Small intestine (tissue), 16 donors: ENCODE measurements at places on chromosomes 3 and 15.

DNA sequence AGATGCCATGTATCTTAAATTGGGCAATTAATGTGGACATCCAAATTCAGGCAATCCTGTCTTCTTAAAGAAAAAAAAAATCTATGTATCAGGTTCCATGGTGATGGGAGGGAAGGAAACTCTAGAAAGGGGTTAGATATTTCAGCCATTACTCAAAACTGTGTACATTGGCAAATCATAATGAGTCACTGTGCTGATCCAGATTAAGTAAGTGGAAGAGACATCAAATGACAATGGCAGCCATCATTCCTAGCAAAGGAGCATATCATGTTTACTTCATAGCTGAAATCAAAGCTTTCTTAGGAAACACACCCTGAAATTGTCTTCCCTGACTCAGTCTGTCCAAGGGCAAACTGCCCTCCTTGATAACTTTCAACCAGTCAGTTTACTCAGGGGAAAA lies 713.3 kb upstream of the GBE1 start:
- no peak overlapping the region for H3K4me3 ChIP-seq
- no peaks in the 10 kb centered on the region for H3K4me1 ChIP-seq
- no peaks in the 10 kb centered on the region for H3K36me3 ChIP-seq
- no peak overlapping the region for H3K27ac ChIP-seq

- H3K36me3 ChIP-seq = no peaks in the 10 kb centered on the region
- no peak overlapping the region for H3K4me3 ChIP-seq
- H3K4me1 ChIP-seq = peaks cover 3% of the 10 kb centered on the region
These were observed 59.4 kb upstream of the NEO1 start for GRCh38 chr15:72992841-72993252.

- no peak overlapping the region for H3K27ac ChIP-seq
- H3K4me3 ChIP-seq = no peak overlapping the region
- no peak for DNase-seq
- no peaks in the 10 kb centered on the region for H3K27me3 ChIP-seq
- no peaks in the 10 kb centered on the region for H3K36me3 ChIP-seq
These were observed 19.4 kb downstream of the MCTP2 start for GRCh38 chr15:94250801-94251200.

DNA sequence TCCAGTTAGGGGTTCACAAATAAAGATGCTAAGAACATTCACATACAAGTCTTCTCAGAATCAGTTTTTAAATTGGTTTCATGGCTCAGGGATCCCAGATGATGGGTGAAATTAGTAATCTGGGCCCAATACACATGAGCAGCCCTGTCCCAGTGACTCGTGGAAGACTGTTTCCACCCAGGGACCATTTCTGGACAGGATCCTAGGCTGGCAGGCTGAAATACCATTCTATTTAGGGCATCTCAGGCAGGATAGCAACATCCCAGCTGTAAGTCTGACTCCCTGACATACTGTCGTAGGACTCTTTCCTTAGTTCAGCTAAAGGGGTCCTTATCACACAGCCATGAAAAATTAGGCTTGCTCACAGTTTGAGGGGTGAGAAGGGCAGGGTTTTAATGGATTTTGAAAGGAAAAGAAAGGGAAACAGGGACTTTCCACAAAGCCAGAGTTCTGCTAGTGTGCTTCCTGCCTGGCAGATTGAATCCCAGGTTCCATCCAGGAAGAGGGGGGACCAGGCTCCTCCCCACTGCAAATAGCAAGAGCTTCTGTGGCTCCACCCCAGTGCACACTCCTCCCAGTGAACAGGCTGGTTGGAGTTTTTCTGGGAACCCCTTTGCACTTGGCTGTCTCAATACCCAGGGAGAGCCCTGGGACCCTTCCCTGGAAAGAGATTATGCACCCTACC lies 41.3 kb upstream of the LYZL4 start:
- no peak overlapping the region for H3K4me3 ChIP-seq
- H3K27me3 ChIP-seq = no peaks in the 10 kb centered on the region
- H3K4me1 ChIP-seq = no peaks in the 10 kb centered on the region
- H3K27ac ChIP-seq = no peak overlapping the region
- H3K36me3 ChIP-seq = no peaks in the 10 kb centered on the region

- no peak for DNase-seq
- no peak overlapping the region for H3K27ac ChIP-seq
- no peaks in the 10 kb centered on the region for H3K4me1 ChIP-seq
- no peaks in the 10 kb centered on the region for H3K27me3 ChIP-seq
These were observed 145.0 kb upstream of the GAP43 start for GRCh38 chr3:115478359-115478758.

GRCh38 chr3:150697646-150698045 lies 6.1 kb downstream of the ERICH6 start:
- H3K4me3 ChIP-seq = no peak overlapping the region
- H3K36me3 ChIP-seq = no peaks in the 10 kb centered on the region
- no peaks in the 10 kb centered on the region for H3K27me3 ChIP-seq
- no peak overlapping the region for H3K27ac ChIP-seq
- no peaks in the 10 kb centered on the region for H3K4me1 ChIP-seq

GRCh38 chr3:20064796-20065564 lies 24.7 kb downstream of the KAT2B start:
- H3K4me1 ChIP-seq = no peaks in the 10 kb centered on the region
- no peak overlapping the region for H3K4me3 ChIP-seq
- H3K27ac ChIP-seq = no peak overlapping the region
- H3K27me3 ChIP-seq = no peaks in the 10 kb centered on the region

GRCh38 chr15:67085818-67086636 lies 20.6 kb downstream of the SMAD3 start:
- no peak overlapping the region for H3K4me3 ChIP-seq
- no peaks in the 10 kb centered on the region for H3K27me3 ChIP-seq
- peak overlapping the region; percentile 34 for H3K27ac ChIP-seq
- H3K36me3 ChIP-seq = no peaks in the 10 kb centered on the region

DNA sequence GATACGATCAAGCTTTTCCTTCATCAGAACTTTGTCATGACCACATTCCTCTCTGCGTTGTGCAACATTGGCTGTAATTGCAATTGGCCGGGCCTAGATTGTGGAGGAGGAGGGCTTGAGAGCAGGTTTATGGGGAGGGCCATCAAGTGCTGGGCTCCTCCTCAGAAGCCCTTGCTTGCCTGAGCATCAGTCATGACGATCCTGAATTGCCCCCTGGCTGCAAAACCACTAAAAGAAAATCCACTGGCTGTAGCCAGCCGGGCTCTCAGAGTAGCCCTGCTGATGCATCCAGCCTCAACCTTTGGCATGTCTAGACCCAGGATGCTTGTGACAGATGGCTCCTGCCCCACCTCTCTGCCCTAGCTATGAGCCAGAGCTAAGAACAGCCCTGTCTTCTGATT lies 13.4 kb upstream of the TRH start:
- H3K27ac ChIP-seq = no peak overlapping the region
- no peaks in the 10 kb centered on the region for H3K4me1 ChIP-seq
- no peak overlapping the region for H3K4me3 ChIP-seq
- peaks cover under 1% of the 10 kb centered on the region for H3K27me3 ChIP-seq
- H3K36me3 ChIP-seq = no peaks in the 10 kb centered on the region
- DNase-seq = no peak

- peaks cover 45% of the 10 kb centered on the region for H3K27me3 ChIP-seq
- H3K4me1 ChIP-seq = no peaks in the 10 kb centered on the region
- DNase-seq = no peak
- peak overlapping the region; percentile 42 for H3K27ac ChIP-seq
- no peak overlapping the region for H3K4me3 ChIP-seq
These were observed 46.4 kb upstream of the SYNM start for GRCh38 chr15:99058421-99058870.
